Activated T-helper 2 cell treated with anti-CD3 and anti-CD28 coated beads, Interferon-gamma antibody, Interleukin-2, Interleukin-4, amounts not matched to agents 10 μg/mL and 5 μg/mL and 100 μg/mL, durations not matched to agents 14 hours and 24 hours and 36 hours (primary cell): ENCODE measurements at places on chromosomes 3 and 15. TPM values are rescaled to one million over a fixed set of nuclear protein-coding genes. Genes with fewer than 3 reads are reported as not detected.

The XIRP1 gene
- 4.3 and 4.7 TPM in 2 replicates for total RNA-seq

The IL5RA gene
- 0.18 TPM in 1 of 2 replicates, not detected in the other for total RNA-seq

The CD200 gene
- 60.3 and 63.3 TPM in 2 replicates for total RNA-seq

The UROC1 gene
- total RNA-seq = not detected in 2 replicates

The GRAMD2A gene
- not detected in 2 replicates for total RNA-seq

The GHSR gene
- not detected in 2 replicates for total RNA-seq

The OR5H15 gene
- not detected in 2 replicates for total RNA-seq

The HDC gene
- 8.7 and 9.3 TPM in 2 replicates for total RNA-seq

The SAMMSON gene
- not detected in 2 replicates for total RNA-seq

The STRIT1 gene
- total RNA-seq = not detected in 2 replicates

The TMEM212 gene
- total RNA-seq = 0.09 TPM in 1 of 2 replicates, not detected in the other

The MST1 gene
- total RNA-seq = 8.3 and 11.1 TPM in 2 replicates

The KNL1 gene
- 30.6 and 30.8 TPM in 2 replicates for total RNA-seq

The CHRFAM7A gene
- 2.1 TPM in 1 of 2 replicates, not detected in the other for total RNA-seq

The MAGI1 gene
- total RNA-seq = 10.8 and 11.0 TPM in 2 replicates

The SNTN gene
- total RNA-seq = not detected in 2 replicates

The FGF7 gene
- total RNA-seq = not detected in 2 replicates

The RGMA gene
- total RNA-seq = not detected in 2 replicates

The LSAMP gene
- not detected in 2 replicates for total RNA-seq

The THBS1 gene
- total RNA-seq = 0.32 and 0.43 TPM in 2 replicates

The MGA gene
- 37.7 and 38.2 TPM in 2 replicates for total RNA-seq

The CTDSPL2 gene
- 66.1 and 69.6 TPM in 2 replicates for total RNA-seq

The EIF4E3 gene
- total RNA-seq = 17.3 and 17.9 TPM in 2 replicates

The EOMES gene
- total RNA-seq = 5.2 and 5.6 TPM in 2 replicates

The ANKRD34C gene
- not detected in 2 replicates for total RNA-seq

The DAPK2 gene
- 1.9 and 2.0 TPM in 2 replicates for total RNA-seq

The HERC2 gene
- 44.2 and 47.4 TPM in 2 replicates for total RNA-seq

The CPEB1 gene
- total RNA-seq = not detected in 2 replicates

The GNAT1 gene
- not detected in 2 replicates for total RNA-seq

The RARB gene
- total RNA-seq = not detected in 2 replicates

The SLCO2A1 gene
- not detected in 2 replicates for total RNA-seq

The ANKRD63 gene
- total RNA-seq = 0.41 and 0.48 TPM in 2 replicates

The TTC21A gene
- 0.55 TPM in 2 replicates for total RNA-seq

The ESYT3 gene
- total RNA-seq = 0.09 and 0.32 TPM in 2 replicates

The OIP5 gene
- total RNA-seq = 13.7 and 16.1 TPM in 2 replicates

The UQCC5 gene
- 12.5 and 16.4 TPM in 2 replicates for total RNA-seq

The KPNA1 gene
- total RNA-seq = 67.5 and 70.5 TPM in 2 replicates

The ALPK3 gene
- 0.34 TPM in 2 replicates for total RNA-seq

The PLA2G4D gene
- total RNA-seq = not detected in 2 replicates

The CCK gene
- total RNA-seq = not detected in 2 replicates

The OR5H2 gene
- total RNA-seq = not detected in 2 replicates

The DUOXA2 gene
- total RNA-seq = not detected in 2 replicates

The MKRN2 gene
- 21.9 and 24.7 TPM in 2 replicates for total RNA-seq

The FEZF2 gene
- total RNA-seq = not detected in 2 replicates

The SERPINI2 gene
- total RNA-seq = not detected in 2 replicates

The RHOV gene
- total RNA-seq = 0.80 and 0.82 TPM in 2 replicates

The CCR3 gene
- not detected in 2 replicates for total RNA-seq

The C3orf70 gene
- 0.05 and 0.07 TPM in 2 replicates for total RNA-seq

The TRH gene
- not detected in 2 replicates for total RNA-seq

The ZNF774 gene
- total RNA-seq = 2.7 and 3.6 TPM in 2 replicates

The ADAMTS9 gene
- total RNA-seq = not detected in 2 replicates

The SPATA12 gene
- not detected in 2 replicates for total RNA-seq
